ENCODE measurements at places on chromosomes 4 and X.

GRCh38 chr4:19675172-19675811 is 576.4 kb upstream of the SLIT2 start:
- DNase-seq, result no peak

GRCh38 chrX:5176766-5177165 is 1051.9 kb downstream of the NLGN4X start:
- no peak for DNase-seq

DNA sequence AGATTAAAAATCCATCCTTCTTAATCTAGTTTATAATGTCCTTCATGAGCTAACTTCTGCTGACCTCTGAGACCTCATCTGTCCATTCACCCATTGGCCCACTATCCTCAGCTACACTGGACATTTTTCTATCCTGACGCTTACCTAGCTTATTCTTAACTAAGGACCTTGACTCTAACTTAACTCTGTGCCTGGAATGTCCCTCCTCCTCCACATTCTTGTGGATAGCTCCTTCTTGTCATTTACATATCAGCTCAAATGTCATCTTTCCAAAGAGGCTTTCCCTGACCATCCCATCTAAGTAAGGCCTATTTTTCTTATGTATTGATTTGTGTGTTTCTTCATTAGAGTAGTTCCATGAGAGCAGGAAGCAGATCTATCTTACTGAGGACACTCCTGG is 54.7 kb downstream of the ATXN3L start:
- DNase-seq, result no peak

GRCh38 chr4:132180020-132180427 is 969.1 kb upstream of the PCDH10 start:
- no peak for DNase-seq

DNA sequence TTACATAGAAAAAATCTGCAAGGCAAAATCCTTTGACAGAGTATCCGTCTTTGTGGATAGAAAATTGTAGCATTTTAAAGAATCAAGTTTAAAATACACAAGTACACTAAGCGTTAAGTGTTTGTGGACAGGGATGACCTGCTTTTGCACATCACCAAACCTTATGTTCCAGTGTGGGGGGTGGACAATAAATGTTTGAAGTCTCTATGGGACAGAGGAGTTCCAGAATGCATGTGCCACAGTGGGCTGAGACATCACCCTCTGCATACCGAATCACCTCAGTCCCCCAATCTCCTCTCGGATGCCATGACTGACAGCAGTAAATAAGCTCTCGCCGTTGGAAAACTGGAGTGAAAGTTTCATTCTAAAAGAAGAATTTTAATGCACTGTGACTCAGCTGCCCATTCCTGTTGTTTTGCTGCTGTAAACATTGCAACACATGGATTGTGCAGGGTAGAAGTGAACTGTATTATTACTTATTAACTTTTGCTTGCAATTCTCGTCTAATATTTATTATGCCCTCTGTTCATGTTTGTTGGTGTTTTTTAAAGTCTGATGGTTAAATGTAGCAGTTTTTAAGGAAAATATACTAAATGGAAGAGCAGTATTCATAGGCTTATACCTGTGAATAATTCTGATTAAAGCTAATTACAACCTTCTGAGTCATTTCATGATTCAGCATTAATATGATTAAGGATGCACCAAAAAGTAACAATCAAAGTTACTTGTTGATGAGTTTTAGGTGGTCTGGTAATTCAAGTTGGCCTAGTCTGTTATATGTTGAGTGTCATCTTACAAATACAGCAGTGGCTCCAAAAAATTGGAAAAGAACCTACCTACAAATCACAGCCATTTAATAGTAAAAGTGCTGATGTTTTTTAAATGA is 24.0 kb downstream of the CDKN2AIP start:
- DNase-seq, result no peak

- no peak for DNase-seq
Measured at GRCh38 chr4:86975927-86976326, 41.1 kb downstream of the AFF1 start.

GRCh38 chr4:1972414-1972813 is 36.4 kb downstream of the NELFA start:
- DNase-seq, result no peak

DNA sequence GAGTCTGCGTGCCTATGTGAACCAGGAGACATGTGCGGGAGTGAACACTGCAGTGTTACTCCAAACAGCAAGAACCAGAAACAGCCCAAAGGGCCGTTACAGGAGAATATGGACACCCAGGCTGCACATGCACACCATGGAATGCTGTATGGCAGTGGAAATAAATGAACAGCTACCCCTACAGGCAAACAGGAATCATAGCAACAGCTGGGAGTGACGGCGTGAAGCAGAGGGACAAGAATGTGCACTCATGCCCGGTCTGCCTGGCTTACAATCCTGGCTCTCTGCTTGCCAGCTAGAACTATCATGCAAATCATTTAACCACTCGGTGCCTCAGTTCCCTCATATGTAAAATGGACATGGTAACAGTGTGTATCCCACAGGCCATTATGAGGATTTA is 16.6 kb downstream of the GPKOW start:
- DNase-seq, result no peak

DNA sequence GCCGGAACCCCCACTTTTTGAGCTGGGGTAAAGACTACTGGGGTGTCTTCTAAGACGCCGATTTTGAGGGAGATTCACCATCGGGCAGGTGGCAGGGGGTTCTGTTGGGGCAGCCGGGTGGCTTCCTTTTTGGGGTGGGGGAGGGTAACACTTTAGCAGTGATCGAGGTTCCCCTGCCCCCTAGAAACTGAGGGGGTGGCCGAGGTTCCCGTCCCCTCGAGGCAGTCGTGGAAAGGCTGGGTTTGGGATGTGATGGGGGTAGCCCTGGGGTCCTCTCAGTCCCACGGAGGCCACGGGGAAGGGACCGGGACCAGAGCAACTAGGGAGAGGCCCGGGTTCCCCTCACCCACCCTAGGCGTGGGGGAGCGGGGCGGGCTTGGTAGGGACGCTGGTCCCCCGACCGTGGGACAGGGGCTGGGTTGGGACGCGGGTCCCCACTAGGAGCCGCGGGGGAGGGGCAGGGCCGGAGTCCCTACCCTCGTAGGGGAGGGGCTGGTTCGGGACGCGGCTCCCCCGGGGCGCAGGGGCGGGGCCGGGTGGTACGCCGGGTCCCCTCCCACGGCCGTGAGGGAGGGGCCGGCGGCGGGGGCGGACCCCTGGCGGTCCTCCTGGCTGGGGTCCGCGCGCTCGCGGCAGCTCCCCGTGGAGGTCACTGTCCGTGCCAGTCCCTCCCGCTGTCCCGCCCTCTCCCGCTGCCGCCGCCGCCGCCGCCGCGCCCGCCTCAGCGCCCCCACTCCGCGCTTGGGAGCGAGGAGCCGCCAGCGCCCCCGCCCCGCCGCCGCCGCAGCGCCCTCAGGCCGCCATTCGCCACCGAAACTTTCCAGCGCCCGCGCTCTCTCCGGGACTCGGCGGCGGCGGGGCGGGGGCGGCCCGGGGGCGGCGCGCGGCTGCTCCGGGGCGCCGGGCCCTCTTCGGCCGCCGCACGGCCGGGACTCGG is at the start of gene TBL1X:
TSS of gene TBL1X (plus strand) at position 624 of the 937 bp plus-strand sequence. CDS start 188,529 bp downstream, outside the sequence.
- DNase-seq, result peak; percentile 68

- DNase-seq, result no peak
Measured at GRCh38 chr4:183989931-183990330, 84.8 kb downstream of the STOX2 start.

DNA sequence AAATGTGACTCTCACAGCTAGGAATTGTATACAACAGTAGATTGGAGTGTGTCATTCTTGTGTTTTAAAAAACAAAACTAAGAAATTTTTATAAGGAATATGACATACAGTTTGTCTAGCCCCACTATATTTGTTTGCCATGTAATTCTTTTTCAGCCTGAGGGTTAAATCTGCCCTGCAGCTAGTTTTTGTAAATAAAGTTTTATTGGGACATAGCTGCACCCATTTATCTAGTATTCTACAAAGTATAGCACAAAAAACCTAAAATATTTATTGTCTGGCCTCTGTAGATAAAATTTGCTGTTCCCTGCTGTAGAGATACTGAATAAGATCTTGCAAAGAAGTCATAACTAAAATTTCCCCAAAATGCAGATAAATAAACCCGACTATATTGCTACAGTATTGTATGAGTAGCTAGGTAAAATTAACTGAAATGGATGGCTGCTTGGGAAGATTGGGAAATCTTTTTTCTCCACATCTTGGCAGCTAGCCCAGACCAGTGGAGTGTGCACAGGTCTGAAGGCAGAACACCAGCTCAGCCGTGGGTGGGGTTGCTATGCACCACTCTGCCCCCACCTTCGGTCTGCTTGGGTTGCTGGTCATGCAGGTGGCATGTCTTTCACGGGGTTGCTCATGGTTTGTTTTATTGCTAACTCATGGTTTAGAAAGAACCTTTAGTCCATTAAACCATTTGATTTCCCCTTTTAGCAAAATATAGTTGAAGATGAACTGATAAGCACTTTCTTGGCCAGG is 127.9 kb downstream of the KLHL8 start:
- DNase-seq, result no peak

GRCh38 chr4:182350041-182350440 is 106.8 kb downstream of the TENM3 start:
- no peak for DNase-seq

DNA sequence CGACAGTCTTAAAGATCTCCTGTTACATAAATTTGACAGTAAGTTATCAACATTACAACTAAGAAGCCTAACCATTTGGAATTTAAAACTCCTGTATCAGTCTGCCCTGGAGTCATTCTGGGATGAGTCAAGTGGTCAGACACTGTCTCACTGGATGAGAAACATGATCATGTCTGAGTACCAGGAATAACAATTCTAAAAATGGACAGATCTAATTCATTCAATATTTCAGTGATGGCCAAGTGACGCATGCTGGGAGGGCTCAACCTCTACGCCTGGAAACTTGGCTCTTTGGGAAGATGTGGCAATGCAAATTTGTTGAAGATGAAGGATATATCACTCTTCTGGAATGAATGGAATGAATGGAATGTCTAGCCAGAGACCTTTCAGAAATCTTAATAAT is 1427.2 kb downstream of the STIM2 start:
- DNase-seq, result no peak

- no peak for DNase-seq
Measured at GRCh38 chrX:70437011-70437410, 7.6 kb upstream of the DLG3 start.

DNA sequence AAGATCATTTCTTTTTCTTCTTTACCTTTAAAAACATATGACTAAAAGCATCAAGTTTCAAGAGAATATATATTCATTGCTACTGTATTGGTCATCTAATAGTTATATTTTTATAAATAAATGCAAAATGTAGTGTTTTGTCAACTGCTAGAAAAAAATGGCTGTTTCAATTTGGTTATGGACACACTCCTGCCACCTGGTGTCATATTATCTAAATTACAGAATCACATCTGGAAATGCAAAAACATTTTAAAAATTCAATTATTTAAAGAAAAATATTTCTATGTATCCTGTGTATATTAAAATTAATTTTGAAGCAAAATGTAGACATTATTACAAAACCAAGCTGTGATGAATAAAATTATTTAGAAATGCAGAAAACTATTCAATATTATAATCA is 329.4 kb upstream of the PCDH18 start:
- DNase-seq, result no peak

GRCh38 chr4:11073621-11074051 is 355.1 kb downstream of the HS3ST1 start:
- no peak for DNase-seq

DNA sequence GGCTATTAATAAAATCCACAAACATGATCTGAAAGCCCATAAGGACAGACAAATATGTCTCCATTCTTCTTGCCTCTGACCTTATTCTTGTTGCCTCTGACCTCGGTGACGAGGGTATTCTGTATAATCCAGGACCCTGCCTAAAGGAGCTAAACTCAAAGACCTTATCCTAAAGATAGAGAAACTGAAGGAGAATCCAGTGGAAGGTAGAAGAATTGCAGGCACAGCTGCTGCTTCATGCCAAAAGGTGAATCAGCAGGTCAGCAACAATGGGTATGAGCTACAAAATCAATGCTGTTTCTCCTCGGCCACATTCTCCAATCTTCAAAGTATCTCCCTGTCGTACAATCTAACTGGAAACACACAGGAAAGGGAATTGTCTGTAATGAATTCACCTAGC is 71.4 kb downstream of the INTS6L start:
- DNase-seq, result no peak

DNA sequence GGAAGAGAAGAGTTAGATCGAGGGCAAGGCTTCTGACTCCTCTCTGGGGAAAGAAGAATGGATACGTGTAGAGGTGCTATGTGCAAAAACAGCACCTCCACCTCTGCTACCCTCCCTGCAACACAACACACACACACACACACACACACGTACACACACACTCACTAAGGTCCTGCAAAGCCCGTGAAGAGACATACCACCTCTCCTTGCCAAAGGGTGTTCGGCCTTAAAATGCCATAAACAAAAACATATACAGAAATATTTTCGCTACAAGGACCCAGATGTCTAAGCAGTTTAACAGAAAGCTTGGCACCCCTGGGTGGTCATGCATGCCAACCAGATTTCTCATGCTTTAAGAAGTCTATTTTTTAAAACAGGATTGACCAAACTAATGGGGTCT is 1.5 kb downstream of the TIFA start:
- DNase-seq, result no peak

DNA sequence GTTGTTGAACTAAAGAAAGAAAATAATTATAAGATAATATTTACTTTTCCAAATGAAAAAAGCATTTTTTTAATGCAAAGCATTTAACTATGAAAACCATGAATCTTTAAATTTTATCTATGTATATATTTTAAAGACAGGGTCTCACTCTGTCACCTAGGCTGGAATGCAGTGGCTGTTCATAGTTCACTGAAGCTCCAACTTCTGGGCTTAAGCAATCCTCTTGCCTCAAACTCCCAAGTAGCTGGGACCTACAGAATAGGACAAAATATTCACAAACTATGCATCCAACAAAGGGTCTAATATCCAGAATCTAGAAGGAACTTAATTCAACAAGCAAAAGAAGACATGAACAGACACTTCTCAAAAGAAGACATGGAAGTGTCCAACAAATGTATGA is 55.9 kb upstream of the ALB start:
- no peak for DNase-seq

DNA sequence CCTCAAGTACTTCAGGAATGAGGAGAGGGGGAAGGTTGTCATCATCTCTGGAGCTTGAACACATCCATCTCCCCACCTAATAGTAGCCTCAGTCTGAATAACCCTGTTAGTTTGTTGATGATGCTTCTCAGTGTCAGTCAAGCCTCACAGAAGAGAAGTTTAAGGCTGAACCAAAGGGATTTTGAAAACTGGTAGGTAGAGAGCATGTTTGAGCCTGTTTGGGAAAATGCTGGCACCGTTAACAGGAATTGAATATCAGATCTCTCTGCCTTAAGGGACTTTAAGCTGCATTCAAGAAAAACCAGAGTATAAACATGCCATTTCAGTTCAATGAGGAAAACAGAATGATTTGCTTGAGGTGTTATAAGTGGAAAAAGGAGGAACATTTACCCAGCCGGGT is 73.1 kb downstream of the MAPK10 start:
- no peak for DNase-seq

- no peak for DNase-seq
Measured at GRCh38 chr4:11216520-11216919, 212.2 kb downstream of the HS3ST1 start.

GRCh38 chr4:38684271-38684670 is 20.3 kb downstream of the KLF3 start:
- DNase-seq, result no peak

GRCh38 chr4:109690690-109691410 is 12.4 kb downstream of the CASP6 start:
- DNase-seq, result no peak
